ENCODE measurements at places on chromosomes 5 and 9.
A peak's percentile ranks its signal among the peaks of the same experiment; 100 is the strongest.

DNA sequence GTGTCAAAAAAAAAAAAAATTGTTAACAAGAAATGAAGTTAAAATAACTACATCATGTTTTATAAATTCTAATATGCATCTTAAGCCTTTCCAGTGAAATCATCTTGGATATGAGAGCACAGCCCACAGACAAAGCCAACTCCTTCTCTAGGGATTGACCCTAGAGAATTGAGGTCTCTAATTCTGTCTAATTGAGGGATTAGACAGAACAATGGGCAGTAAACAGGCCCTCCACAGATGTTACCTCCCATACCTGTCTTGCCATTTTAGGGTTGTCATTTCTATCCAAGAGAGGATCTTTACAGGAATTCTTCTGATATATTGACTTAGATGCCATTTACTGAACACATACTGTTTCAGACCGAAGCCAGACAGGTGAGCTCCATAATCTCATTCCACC is 42.3 kb downstream of the NSG2 start:
- no peak for DNase-seq

GRCh38 chr5:40381676-40382363 is 297.9 kb upstream of the PTGER4 start:
- peak; percentile 76 for DNase-seq

DNA sequence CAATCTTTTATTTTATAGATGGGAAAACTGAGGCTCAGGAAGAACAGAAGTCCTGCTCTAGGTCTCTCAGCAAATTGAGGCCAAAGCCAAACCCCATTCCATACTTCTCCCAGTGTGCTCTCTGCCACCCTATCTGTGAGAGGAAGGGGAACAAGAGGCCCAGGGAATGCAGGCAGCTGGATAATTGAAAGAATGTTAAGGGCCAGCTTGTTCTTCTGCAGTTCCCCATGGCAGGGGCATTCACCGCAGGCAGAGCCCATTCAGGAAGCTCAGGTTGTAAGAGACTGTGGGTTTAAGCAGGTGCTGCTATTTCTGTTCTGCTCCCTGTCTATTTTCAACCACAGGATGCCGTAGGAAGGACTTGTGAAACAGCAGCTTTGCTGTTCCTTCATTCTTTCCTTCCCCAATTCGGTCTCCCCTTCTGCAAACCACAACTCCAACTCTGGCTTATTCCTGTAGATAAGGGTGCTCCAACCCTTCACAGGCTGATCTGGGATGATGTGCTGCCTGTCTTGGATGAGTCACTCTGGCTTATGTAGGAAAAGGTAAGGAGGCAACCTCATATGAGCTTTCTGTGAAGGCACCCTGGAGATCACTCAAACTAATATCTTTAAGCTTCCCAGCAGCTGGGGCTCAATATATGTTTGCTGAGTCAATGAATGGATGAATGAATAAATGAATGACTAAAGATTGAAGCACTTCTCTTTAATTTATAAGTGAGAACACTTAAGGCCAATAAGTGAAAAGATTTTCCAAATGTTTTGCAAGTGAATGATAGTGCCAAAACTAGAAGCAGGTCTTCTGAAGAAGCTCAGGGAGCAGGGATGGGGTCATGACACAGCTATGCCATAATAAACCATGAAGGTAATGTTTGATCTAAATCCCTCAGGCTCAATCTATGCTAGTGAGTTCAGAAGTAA is 377.6 kb downstream of the BRINP1 start:
- DNase-seq, result no peak

GRCh38 chr5:177040814-177041420 is 18.4 kb downstream of the ZNF346 start:
- DNase-seq, result peak; percentile 26

GRCh38 chr9:98168941-98169488 is 23.4 kb downstream of the CORO2A start:
- peak; percentile 57 for DNase-seq

DNA sequence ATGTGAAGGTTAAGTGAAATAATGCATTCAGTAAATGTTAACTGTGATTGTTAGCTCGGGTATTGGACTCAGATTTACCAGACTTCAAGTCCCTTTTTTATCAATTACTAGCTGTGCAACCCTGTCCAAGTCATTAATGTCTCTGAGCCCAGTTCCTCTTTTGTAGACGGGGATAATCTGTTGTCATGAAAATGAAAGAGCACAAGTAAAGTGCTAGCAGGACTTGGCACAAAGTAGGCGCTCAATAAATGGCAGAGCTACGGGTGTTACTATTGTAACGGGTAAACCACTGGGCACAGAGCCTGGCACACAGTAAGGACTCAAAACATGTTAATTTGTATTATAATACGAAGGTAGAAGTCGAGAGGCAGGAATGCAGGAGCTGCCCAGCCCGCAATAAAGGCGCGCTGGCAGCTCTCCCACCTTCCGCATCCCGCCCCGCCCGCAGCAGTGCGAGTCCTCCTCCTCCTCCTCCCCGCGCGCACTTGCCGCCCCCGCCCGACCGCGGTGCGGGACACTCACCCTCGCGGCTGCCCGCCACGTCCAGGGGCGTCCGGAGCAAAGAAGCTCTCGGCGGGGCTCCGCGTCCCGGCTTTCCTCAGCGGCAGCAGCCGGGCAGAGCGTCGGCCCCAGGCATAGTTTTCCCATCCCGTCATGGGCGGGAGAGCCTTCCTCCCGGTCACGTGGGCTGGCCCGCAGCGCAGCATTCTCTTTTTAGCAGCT is at the start of gene C1QTNF2:
C1QTNF2 (minus strand) TSS at position 637 of the 723 bp plus-strand sequence. CDS start 15,615 bp downstream, outside the sequence.
- peak; percentile 76 for DNase-seq

DNA sequence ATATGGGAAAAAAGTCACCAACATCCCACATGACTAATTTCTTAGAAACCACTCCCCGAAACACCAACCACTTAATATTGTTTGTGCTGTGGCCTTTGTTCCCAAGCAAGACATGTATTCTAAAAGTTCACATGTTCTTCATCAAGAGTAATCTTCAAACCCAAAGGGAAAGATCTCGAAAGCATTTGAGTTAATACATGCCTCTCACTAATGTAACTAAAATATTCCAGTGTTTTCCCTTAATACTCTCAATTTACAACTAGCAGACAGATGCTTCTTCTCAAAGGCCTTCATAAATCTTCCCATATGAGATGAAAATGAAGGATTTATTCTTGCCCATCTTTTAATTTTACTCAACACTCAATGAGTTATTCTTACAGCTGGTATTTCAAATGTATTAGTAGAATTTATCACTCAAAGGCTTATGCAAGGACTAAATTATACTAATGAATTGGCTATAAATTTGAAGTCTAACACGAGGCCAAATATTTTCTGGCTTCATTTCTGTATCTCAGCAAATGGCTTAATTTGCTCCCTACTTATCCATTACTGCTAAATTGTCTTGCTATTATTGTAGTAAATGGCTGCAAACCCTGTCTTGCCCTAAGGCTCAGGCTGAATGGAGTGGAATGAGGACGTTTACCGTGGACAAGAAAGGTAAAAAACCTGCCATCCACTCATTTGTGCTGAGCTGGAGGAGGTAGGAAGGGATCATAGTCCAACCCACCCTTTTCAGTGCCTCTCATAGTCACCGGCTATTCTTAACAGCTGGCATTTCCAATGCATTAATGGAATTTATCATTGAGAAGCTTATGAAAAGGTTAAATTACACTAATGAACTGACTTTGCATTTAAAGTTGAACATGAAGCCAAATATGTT is 474.4 kb downstream of the RASEF start:
- DNase-seq, result no peak

DNA sequence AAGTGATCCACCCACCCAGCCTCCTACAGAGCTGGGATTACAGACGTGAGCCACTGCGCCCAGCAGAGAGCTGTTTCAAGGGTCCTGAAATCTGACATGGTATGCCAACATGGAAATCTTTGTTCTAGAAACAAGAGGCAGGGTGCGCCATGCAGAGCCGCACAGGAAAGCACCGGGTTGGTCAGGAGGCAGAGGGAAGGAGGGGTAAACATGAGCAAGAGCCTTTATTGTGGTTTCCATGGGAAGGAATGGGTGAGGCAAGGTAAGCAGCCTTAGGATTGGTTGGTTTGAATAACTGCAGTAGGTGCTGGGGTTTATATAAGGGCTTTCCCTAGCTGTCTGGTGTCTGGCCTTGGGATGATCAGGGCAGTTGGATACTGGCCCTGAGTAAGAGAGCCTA is 5.5 kb upstream of the EXOSC2 start:
- no peak for DNase-seq

- no peak for DNase-seq
Observed at GRCh38 chr9:31183866-31184265, 1200.6 kb upstream of the ACO1 start.

- DNase-seq, result peak; percentile 38
Observed at GRCh38 chr5:171580502-171581265, 161.2 kb downstream of the FGF18 start.

DNA sequence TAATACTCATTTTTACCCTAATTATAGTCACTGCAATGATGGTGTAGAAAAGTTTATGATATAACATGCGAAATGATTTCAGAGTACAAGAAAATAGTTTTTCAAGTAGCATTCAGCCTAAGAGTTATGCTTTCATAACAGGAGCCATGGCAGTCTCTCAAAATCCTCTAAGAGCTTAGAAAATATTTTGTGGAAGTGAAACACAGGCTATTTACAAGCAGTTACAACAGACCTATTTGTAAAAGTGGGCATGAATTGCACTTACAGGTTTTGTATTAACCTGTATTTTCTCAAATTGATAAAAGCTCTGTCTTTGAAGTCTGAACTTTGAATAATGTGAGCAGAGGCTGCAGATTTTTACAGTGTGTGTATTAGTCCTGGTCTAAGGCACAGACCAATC is 523.3 kb downstream of the LRRC70 start:
- DNase-seq, result no peak

Measured in EL (cell line).